ENCODE measurements at places on chromosomes 5 and 9.

GRCh38 chr5:140219068-140219991 lies 44.3 kb downstream of the CYSTM1 start:
- no peak for DNase-seq

- no peak for DNase-seq
These were observed 260.9 kb upstream of the TUT7 start for GRCh38 chr9:86614871-86615849.

GRCh38 chr5:78360924-78361630 lies 660 bp downstream of the SCAMP1 start:
- no peak for DNase-seq

- no peak for DNase-seq
These were observed 2.0 kb downstream of the FOXI1 start for GRCh38 chr5:170107674-170108073.

GRCh38 chr9:81826517-81826906 lies 101.7 kb upstream of the SPATA31D4 start:
- DNase-seq = no peak

DNA sequence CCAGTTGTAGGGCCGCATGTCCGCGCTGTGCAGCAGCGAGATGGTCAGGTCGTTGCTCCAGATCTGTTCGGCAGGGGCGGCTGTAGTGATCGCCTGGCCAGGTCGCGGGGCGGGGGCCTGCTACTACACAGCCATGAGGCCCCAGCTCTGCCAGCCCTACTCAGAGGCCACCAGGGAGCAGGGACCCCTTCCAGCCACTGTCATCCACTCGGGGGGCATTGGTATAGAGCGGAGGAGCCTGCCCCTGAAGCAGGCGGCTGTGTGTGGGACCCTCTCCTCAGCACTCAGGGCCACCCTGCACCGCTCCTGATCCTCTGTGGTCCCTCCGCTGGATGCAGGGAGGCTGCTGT lies 1.7 kb downstream of the FBXW5 start:
- no peak for DNase-seq

GRCh38 chr5:39689919-39690318 lies 265.1 kb upstream of the DAB2 start:
- DNase-seq = no peak

GRCh38 chr9:112011051-112011620 lies 114.5 kb downstream of the UGCG start:
- DNase-seq = no peak

DNA sequence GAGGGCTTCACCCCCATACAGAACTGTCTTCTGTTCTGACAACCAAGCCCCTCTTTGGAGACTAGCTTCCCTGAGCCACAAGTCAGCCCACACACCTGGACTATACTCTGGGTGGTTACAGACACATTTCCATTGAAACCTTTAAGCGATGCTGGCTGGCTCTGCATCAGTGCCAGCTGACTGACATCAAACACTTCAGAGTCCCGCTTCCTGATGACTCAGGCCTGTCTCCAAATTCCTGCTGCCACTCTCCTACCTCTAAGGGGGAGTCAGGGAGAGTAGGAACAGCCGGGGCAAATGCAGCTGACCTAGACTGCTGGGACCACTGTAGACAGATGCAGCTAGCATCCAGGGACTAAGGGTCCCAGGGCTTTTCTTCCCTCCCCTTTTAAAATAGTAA lies 59.4 kb downstream of the SIL1 start:
- no peak for DNase-seq

DNA sequence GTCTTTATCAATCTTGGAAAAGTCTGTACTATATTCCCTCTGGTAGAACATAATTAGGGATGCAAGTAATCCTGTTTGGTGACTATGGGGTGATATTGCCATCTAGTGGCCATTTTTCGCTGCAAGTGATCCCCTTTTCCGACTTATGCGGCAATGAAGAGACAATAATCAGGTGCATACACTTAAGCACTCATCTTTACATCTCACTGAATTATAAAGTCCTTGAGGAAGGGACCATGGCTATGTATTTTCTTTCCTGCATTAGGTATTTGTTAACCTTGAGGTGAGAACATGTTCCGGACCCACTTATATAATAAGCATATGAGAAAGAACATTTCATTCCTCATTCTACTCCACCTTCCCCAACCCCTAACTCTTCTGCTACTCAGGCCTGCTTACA lies 19.6 kb upstream of the LIX1 start:
- no peak for DNase-seq

GRCh38 chr9:97110696-97111095 lies 71.8 kb upstream of the CTSV start:
- no peak for DNase-seq

DNA sequence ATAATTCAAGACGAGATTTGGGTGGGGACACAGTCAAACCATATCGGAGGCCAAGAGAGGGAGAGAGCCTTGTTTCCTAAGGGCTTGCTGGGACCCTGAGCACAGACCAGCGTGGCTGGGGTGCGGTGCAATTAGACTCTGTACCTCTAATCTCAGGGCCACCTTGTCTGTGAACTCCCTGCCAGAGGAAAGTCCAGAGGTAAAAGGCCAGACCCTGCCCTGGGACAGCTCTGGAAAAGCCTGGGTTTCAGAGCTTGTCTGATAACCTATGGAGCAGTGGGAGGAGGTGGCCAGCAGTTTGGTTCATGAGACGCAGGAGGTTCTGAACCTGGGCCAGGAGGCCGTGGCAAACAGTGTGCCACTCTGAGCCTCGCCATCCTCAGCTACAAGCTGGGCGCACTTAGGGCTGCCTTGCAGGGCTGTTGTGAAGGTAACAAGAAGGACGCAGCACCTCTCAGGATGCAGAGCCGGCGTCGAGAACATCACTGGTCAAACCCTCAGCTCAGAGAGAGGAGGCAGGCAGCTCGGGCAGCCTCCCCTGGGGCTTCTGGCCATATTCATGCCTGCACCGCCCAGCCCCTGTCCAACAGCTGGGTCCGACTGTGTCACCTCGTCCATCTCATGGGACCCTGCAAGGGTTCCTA lies 4.8 kb upstream of the DOLPP1 start:
- no peak for DNase-seq

- no peak for DNase-seq
These were observed 49.1 kb upstream of the VDAC1 start for GRCh38 chr5:134053840-134054338.

DNA sequence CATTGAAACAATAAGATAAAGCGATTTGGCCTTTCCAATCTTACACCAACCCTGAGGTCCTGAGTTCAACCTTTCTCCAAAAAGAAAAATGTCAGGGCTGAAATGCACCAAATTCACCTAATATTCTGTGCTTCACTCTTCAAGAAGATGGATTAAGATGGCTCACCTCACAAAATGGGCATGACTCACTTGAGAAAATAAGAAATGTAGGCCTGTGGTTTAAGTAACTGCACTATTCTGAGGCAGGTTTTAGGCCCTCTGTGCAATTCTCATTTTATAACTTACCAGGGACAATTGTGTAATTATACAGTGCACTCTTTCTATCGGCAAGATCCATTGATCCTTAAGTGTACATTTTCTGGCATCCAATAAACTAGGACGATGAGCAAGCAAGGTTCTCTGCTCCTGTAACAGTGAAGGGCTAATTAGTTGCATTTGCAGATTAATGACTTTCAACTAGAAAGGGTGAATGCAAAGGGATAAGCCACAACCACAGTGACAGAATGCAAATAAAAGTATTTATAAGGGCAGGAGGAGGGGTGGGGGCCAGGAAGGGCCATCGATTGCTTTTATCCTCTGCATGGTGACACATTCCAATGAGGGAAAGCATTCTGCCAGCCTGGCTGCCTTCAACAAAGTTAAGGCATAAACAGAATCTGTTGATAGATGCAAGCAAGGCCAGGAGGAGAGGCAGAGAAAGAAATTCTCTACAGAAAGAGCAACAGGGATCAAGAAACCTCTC lies 214.5 kb downstream of the CAAP1 start:
- no peak for DNase-seq

DNA sequence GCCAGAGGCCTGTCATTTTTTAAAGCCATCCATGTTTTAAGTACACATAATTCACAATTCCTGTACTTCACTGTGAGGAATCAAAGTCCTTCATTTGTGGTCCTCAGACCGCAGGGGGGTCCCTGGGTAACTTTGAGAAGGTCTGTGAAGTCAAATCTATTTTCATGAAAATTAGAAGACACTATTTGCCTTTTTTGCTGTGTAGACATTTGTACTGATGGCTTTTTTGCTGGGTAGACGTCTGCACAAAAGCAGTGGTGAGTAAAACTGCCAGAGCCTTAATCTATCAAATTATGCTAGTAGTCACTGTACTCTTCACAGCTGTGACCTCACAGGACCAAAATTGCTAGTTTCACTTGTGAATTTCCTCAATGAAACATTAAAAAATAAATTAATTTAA lies 25.7 kb downstream of the PRUNE2 start:
- DNase-seq = no peak

GRCh38 chr5:91159647-91160046 lies 223.5 kb downstream of the ARRDC3 start:
- no peak for DNase-seq

DNA sequence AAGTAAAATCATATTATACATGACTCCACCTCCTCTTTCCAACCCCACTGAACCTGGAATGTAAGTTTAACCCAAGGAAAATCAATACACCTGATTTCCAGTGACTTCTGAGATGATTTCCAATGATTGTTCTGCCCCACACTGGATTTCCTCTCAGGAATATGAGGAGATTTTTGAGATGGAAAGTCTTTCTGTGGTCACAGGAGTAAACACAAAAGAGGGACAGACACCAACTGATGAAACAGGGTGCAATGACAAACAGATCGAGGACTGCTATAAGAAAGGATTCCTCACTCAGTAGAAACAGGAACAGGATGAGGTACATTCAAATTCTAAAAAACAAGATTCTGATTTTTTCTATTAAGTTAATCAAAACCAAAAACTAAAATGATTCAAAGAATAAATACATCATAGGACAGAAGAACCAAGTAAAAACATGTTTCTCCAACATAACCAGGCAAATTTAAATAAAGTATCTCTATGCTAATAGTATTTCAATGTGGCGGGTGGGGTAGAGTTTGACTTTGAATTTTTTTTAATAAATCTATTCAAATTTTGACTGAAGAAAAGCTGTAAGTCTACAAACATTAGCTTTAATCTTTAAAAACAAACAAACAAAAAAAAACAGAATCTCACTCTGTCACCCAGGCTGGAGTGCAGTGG lies 42.1 kb downstream of the DTWD2 start:
- DNase-seq = no peak

DNA sequence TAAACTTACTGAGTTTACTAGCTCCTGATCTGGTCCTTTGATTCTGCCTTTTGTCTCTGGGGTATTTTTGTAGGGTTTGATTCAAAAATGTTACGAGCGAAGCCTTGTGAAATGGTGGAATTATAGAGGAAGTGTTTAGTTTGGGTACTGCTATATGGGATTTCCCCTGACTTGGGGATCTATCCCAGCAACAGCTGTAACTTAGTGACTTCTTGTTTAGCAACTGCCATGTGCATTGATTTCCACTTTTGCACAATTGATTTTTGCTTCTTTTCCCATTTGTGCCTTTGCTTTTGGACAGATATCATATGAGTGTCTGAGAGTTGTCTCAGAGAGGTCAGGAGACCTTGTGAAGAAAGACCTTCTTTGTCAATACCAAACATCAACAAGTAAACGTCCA lies 248.5 kb upstream of the DAP start:
- DNase-seq = no peak

DNA sequence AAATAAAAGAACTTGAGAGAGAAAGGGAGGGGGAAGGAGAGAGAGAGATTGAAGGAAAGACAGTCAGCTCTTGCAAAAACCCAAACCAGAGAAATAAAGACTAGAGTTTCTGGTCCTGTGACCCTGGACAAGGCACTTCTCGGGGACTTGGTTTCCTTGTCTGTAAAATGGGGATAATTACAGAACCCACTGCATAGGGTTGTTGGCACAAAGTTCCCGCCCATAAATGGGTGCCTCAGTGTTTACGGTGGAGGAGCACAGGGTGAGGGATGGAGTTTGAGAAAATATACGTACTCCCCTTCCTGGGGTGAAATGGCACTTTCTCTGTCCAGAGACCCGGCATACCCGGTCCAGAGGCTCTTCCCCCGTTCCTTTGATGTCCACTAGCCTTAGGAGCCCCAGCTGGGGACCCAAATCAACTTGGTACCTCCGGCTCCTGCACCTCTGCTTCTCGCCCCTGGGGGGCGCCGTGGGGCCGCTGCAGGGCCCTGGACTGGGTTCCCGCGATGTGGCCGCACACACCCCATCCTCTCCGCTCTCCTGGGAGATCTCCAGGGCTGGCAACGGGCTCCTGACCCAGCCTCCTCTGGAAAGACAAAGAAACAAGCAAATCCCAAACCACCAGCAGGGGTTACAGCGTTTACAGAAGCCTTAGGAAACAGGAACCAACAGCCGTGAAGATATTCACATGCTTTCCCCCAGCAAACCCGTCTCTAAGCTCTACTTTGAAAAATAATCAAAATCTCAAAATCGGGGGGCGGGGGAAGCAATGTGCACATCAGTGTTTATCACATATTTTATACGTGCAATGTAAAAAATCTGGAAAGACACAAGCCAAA lies 26.3 kb downstream of the PTGES start:
- no peak for DNase-seq

GRCh38 chr9:137457406-137458193 lies 1.5 kb downstream of the NSMF start:
- DNase-seq = no peak

- DNase-seq = no peak
These were observed 116.7 kb downstream of the MED10 start for GRCh38 chr5:6261668-6262067.

DNA sequence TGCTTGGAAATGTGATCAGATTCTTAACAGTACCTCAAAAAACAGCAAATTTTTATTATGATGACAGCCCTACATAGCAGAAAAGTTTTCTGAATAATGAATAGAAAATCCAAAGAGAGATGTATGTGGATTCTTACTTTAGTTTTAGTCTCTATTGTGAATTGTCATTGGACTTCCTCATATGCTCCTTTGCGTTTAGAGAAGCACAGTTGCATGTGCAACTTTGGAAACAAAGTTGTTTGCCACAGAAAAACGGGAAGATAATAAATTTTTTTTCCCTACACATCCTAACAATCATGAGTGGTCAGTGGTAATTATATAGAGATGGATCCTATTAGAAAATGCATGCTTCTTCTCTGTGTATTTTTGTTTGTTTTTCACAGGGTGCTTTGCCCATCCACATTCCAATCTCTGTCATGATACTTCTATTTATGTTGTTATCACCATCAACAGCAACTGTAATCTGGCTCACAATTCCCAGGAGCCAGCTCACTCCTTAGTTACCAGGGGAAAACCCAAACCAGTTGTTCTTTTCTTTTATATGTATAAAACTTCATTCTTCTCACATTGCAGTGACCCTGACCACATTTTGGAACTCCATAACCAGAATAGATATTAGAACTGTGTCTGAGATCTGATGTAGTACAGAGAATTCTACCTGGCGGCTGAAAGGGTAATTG lies 118.7 kb downstream of the NDUFS4 start:
- DNase-seq = no peak

DNA sequence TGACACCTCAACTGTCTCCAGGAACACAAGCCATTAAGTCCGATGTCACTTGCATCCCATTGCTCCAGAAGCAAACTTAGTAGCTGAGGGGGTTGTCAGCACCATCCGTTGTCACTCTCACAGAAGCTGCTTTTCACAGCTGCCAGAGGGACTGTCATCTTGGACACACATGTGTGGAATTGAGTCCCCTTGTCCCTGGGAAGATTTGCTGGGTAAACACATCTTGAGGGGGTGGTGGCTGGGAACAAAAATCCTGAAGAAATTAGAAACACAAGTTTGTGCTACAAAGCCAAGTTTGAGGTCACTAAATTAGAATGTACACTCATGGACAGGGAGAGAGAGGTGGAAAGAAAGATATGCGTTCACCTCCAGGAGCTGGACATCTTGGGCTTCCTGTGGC lies 55.2 kb upstream of the ADRA1B start:
- no peak for DNase-seq

GRCh38 chr9:101434998-101435397 lies 576 bp downstream of the ALDOB start:
- DNase-seq = no peak

Data from cortex of kidney (tissue), 1 donor.